ENCODE measurements at places on chromosomes 4 and X. TPM values are rescaled to one million over a fixed set of nuclear protein-coding genes. Genes with fewer than 3 reads are reported as not detected.

Gene JAKMIP1
- 0.31 TPM for polyA plus RNA-seq

Gene IL21
- not detected for polyA plus RNA-seq

Gene PDCL2
- 0.39 TPM for polyA plus RNA-seq

Gene AKAP14
- not detected for polyA plus RNA-seq

Gene SGMS2
- 8.5 TPM for polyA plus RNA-seq

Data from esophagus (tissue), 2 donors.